NCI-H2107 (cell line): ENCODE measurements at places on chromosomes 3 and 15.

DNA sequence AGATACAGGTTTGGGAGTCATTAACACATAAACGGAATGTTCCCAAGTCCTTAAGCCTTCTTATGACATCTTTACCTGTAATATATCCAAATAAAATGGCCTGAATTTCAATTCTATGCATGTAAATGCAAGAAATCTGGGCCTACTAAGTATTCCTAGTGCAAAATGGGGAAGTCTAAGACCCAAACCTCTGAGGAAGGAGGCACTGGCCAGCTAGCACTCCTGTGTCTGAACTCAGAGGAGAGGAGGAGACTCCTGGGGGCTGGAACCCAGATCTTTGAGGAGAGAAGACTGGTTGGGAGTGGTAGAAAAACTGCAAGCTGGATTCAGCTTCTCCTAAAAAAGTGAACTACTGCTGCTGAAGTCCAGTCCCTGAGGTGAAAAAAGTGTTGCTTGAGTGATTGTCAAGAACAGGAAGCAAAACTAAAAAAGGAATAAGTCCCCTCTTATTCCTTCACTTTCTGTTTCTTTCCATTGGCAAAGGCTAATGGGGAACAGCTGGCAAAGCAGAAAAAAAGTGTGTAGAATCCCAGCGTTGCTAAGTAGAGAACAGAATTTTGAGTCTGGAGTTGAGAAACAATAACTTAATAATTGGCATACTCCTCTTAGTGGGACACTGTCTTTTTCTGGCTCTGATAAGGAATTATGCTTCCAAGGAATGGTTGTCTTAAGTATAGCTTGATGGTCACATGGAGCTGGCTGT is 54.8 kb upstream of the ATP2C1 start:
- DNase-seq, result no peak

- DNase-seq, result no peak
Observed at GRCh38 chr3:135368316-135368715, 573.3 kb downstream of the EPHB1 start.

GRCh38 chr15:95923792-95924191 is 406.7 kb upstream of the NR2F2 start:
- DNase-seq, result no peak

- no peak for DNase-seq
Observed at GRCh38 chr3:194255252-194256039, 95.7 kb downstream of the CPN2 start.

DNA sequence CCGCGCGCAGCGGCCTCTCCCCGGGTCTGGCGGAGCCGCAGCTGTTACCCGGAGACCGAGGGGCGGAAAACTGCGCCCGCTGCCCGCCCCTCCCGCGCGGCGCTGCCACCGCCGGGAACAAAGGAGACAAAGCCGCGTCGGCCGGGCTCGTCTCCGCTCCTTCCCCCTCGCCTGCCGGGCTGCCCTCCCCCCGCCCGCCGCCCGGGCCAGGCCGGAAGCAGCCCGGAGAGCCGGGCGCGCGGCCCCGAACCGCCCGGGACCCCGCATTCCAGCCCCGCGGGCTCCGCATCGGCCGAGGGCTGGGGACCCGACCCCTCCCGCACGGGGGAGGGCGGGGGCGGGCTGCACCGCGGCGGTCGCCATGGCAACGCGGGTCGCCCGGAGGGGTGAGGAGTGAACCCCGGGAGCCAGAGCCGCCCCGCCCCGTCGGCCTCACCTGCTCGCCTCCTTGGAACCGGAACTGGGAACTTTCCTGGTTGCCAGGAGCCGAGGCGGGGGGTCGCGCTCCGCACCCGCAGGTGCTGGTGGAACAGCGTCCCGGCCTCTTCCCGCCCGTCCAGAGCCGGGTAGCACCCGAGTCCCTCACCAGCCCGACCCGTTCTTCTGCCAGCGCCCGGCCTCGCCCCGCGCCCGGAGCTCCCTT is 448 bp downstream of the PLXNB1 start:
- DNase-seq, result peak; percentile 56

DNA sequence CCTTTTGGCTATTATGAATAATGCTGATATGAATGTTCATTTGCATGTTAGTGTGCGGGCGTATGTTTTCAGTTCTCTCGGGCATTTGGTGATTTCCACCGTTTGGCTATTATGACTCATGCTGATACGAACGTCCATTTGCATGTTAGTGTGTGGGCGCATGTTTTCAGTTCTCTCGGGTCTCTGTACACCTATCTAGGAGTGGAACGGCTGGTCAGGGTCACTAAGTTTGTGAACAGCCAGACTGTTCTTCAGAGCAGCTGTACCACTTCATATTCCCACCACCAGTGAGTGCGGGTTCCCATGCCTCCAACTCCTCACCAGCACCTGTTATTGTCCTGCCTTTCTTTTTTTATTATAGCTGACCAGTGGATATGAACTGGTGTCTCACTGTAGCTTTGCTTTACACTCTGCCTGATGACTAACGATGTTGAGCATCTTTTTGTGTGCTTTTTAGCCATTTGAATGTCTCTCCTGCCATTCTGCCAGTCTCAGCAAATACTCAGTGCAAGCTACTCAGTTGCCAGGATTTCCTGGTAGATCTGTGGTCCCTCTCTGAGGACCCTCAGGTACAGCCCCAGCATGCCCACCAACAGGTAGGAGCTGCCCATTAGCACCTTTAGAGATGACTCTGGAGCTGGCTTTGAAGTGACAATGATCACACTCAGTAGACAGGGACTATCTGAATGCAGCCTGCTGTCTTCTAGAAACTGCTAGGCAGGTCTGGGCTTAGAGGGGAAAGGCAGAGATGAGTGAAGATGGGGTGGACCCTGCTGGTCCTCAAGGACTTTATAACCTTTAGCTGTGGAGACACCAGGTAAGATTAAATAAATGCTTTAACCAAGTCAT is 141.1 kb downstream of the XXYLT1 start:
- no peak for DNase-seq

DNA sequence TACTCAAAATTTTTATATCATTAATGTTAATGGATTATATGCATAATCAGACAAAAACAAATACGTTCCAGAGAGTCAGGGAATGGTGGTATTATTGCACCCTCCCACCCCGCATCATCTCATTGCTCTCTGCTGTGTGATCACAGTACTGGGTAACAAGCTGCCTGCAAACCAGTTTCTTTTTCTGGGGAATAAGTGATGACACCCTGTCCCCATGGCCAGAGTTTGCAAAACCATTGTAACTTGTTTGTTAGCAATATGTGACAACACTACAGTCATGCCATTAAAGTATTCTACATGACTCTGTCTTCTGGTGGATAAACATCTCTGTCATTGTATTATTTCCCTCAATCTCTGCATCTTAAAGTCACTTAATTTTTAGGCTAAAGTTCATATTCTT is 39.5 kb downstream of the ZBTB38 start:
- DNase-seq, result no peak

GRCh38 chr3:63029326-63029725 is 154.1 kb upstream of the CADPS start:
- no peak for DNase-seq

GRCh38 chr3:125437631-125438435 is 62.7 kb upstream of the ZNF148 start:
- no peak for DNase-seq

GRCh38 chr3:66428733-66429132 is 72.1 kb downstream of the LRIG1 start:
- no peak for DNase-seq

- no peak for DNase-seq
Observed at GRCh38 chr15:84699538-84700191, 16.3 kb downstream of the SEC11A start.

DNA sequence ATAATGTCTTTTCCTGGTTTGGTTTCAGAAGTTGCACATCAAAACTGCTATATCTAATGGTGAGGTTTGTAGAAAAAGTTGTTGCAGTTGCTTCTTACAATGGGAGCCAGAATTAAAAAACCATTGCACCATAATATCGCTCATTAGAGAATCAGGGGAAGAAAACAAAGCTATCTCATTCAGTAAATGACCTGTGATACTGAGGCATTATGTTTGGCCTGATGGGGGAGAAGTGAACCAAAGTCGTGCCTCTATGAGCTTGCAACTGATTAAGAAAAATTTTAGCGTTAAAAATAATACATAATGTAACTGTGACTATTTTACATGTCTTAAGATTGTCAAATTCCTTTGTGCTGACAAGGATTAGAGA is 60.2 kb upstream of the ARHGEF26 start:
- DNase-seq, result no peak

GRCh38 chr3:1404270-1404962 is 311.6 kb downstream of the CNTN6 start:
- DNase-seq, result no peak

- peak; percentile 34 for DNase-seq
Observed at GRCh38 chr3:100316641-100317069, 17.9 kb upstream of the NIT2 start.

- no peak for DNase-seq
Observed at GRCh38 chr3:102530415-102531181, 95.8 kb downstream of the ZPLD1 start.

- DNase-seq, result no peak
Observed at GRCh38 chr3:190618330-190619030, 104.6 kb downstream of the IL1RAP start.

DNA sequence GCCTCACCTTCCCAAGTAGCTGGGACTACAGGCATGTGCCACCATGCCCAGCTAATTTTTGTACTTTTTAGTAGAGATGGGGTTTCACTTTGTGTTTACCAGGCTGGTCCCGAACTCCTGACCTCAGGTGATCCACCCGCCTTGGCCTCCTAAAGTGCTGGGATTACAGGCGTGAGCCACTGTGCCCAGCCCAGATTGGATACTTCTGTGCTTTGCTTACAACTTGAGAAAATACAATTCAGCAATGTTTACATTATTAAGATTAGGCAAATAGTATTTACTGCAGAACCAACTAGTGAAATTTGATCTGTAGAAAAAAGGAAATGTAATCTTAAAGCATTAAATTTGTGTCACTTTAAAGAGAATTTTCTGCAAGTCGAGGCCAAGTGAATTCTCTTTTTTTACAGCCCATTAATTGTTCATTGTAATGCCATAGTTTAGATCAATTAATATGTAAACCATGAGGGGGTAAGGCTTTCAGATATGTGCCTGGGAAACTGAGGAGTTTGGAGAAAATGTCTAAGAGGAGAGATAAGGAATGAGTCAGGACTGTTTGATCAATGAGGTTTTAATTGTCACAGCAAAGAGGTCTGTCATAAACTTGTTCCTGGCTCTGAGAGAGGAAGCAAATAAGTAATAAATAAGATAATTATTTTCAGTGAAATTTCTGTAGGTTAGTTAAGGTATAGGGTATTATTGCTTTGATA is 15.3 kb downstream of the PYDC2 start:
- DNase-seq, result no peak

- DNase-seq, result no peak
Observed at GRCh38 chr15:34124651-34125050, 22.8 kb downstream of the PGBD4 start.

DNA sequence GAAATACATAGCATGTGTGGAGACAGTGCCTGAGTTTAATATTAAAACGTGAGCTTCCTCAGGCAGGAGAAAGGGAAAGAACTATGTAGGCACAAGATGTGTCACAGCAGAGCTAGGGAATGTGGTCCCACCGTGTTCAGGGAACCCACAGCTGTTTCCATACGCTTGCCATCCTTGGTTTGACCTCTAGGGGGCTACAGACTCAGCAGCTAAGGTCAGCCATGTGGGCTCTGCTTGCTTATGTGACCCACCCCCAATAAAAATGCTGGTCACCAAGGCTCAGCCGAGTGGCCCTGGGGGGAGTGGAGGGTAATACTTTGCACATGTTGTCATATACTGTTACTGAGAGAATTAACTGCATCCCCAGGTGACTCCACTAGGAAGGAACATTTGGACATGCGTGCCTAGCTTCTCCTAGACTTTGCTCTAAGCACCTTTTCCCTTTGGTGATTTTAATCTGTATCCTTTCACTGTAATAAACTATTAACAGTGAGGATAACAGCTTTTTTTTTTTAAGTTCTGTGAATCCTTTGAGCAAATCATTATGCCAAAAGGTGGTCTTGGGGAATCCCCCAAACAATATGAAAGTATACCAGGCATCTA is 3.3 kb downstream of the TUBGCP5 start:
- no peak for DNase-seq

GRCh38 chr15:99566157-99566897 is 543 bp downstream of the MEF2A start:
- DNase-seq, result no peak

DNA sequence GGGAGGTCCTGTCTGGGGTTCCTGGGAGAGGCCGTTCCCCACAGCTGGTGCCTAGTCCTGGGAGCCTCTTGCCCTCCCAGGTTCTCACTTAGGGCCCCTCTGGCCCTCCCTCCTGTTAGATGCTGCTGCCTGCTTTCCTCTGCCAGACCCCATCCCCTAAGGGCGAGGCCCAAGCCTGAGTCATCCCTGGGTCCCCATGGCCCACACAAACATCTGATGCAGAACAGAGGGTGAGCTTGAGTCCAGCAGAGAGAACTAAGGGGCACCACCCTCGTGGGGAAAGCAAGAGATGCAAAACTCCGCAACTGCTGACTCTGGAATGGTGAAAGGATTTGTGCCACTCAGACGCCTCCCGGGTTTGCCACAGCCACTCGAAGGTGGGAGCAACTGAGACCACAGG is 58.8 kb upstream of the TRPM1 start:
- DNase-seq, result no peak

DNA sequence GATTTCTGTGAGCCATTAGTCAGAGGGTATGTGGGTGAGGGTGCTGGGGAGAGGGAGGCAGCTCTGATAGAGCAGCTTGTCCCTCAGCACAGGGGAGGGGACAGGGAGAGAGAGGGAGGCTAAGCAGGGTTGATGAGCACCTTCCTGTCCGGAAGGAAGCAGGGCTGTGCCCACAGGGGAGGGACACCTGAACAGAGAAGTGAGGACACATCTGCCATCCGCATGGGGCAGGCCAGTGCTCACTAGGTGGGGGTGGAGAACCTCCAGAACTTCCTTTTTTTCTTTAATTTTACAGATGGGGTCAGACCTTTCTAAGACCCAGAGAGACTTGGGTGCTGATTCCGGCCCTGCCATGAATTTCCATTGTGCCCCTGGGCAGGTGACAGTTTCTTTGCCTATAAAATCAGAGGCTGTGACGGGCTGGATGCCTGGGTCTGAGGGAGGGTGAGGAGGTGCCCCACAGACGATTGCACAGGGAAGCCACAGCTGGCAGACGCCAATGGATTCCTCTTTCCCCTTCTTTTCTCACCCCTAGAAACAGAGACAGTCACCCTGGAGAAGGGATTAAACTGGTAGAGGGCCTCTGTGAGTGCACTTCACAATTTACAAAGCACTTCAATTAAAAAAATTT is 4.1 kb upstream of the TGM5 start:
- DNase-seq, result no peak

- no peak for DNase-seq
Observed at GRCh38 chr3:71183549-71183948, 400.0 kb downstream of the FOXP1 start.

GRCh38 chr15:62561059-62561519 is 396.0 kb upstream of the C2CD4B start:
- DNase-seq, result no peak

DNA sequence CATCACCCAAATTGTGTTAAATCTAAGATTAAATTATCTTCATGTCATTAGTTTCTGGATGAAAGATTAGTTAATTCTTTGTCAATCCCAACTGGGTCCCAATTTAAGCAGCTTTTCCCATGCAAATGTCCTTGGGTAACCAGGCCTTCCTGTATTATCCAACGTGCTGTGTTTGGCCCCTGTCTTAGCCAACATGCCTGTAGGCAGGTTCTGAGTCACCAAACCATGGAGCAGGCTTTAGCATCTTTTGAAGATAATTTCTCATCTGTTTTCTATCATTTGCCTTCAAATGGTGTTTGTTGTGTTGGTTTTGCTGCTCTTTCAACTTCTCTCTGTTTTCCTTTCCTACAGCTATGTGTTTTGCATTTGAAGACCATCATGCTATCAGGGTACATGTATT is 216.2 kb downstream of the ITPR1 start:
- no peak for DNase-seq

- DNase-seq, result no peak
Observed at GRCh38 chr3:18035641-18036449, 293.4 kb upstream of the TBC1D5 start.

GRCh38 chr15:71889385-71889784 is 79.0 kb downstream of the NR2E3 start:
- DNase-seq, result no peak
